ENCODE measurements at places on chromosomes 2 and 18.
A peak's percentile ranks its signal among the peaks of the same experiment; 100 is the strongest.

DNA sequence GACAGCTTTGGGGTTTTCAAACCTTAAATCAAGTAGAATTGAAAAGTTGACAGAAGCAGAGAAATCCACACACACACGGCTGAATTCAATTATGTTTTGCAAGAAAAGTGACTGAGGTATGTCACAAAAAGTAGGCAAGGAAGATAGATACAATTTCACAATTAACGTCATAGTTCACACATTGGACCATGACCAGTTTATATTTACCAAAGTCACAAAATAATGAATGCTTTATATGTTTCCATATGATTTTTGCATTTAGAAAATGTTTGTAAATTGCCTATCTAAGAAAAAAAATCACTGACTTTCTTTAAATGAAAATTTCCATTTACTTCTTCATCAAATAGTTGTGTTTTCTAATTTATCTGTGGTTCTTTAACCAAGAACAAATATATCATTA, 29.4 kb upstream of the ZNF516 start:
- no peak for DNase-seq

- DNase-seq, result no peak
These were observed 113.5 kb downstream of the DSC3 start for GRCh38 chr18:30929065-30929464.

GRCh38 chr18:11412811-11413210, 196.6 kb upstream of the SLC35G4 start:
- no peak for DNase-seq

- DNase-seq, result no peak
These were observed 73.2 kb downstream of the CYBRD1 start for GRCh38 chr2:171595456-171595855.

GRCh38 chr2:27929916-27930486, 39.5 kb downstream of the BABAM2 start:
- no peak for DNase-seq

DNA sequence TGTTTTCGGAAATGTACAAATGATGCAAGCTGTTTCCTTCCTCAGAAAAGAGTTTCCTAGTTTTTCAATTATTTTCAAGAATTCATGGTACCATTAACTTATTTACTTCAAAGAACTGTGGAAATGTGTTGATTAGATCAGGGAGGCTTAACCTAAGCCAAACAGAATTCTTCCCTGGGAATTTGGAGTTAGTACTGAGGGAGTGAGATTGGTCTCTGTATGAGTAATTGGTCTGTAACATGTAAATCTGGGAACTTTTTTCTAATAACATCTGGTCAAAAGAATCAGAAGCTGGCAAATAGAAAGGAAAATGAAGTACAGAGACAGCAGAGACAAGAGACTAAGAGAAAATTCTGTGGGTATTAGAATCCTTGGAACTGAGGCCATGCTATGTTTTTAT, 145.8 kb downstream of the BABAM2 start:
- no peak for DNase-seq

- no peak for DNase-seq
These were observed 177.3 kb downstream of the HDAC4 start for GRCh38 chr2:239223310-239224198.

- no peak for DNase-seq
These were observed 14.8 kb upstream of the DTNA start for GRCh38 chr18:34695310-34695709.

- DNase-seq, result no peak
These were observed 895.0 kb upstream of the FSHR start for GRCh38 chr2:50049267-50049666.

- DNase-seq, result no peak
These were observed 52.0 kb upstream of the MBOAT2 start for GRCh38 chr2:9055471-9055870.

DNA sequence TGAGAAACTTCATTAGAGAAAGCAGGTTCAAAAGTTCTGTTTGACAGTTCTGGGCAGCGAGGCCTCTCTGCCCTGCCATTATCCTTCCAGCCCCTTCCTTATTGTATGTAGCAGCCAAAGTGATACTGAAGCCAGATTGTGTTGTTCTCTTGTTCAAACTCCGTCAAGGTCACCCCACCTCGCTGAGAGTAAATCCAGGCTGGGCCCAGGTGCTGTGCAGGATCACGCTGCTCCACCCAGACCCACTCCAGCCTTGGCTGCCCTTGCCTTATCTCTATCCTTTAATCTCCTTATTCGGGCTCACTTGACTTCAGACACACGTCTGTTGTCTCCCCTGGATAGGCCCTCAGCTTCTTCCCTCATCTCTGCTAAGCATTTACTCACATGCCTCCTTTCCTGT, 196.1 kb downstream of the CPS1 start:
- DNase-seq, result no peak

GRCh38 chr2:151614606-151615306, 119.5 kb downstream of the NEB start:
- peak; percentile 37 for DNase-seq

- DNase-seq, result no peak
These were observed 150.1 kb upstream of the SERTAD2 start for GRCh38 chr2:64803776-64804175.

Measured in activated CD4-positive, alpha-beta T cell treated with anti-CD3 and anti-CD28 coated beads, Interleukin-2, Interleukin-4, amounts not matched to agents 100 ng/mL and 50 ng/mL, durations not matched to agents 16 hours and 8 hours (primary cell).